LNCaP clone FGC (cell line): ENCODE measurements at places on chromosomes 13 and 19.

DNA sequence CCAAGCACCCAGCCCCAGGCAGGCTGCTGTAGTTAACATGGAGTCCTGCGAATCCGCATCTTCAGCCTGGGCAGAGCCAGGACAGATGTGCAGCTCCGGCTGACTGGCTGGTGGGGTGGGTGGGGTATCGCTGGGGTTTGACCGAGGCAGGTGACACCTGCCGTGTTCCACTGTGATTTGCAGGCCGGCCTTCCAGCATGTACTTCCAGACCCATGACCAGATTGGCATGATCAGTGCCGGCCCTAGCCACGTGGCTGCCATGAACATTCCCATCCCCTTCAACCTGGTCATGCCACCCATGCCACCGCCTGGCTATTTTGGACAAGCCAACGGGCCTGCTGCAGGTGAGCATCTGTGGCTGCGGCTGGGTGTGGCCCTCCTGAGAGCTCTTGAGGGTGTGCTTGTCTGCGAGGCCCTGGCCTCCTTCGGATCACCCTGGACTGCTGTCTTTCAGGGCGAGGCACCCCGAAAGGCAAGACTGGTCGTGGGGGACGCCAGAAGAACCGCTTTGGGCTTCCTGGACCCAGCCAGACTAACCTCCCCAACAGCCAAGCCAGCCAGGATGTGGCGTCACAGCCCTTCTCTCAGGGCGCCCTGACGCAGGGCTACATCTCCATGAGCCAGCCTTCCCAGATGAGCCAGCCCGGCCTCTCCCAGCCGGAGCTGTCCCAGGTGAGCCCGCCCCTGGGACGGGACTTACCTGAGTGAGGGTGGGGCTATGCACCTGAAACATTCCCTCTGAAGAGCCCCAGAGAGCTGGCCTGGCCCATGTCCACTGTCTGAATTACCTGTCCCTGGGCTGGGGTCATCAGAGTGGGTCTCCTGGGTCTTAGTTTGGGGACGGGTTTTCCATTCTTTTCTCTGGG is 30.6 kb downstream of the CERS1 start:
- DNase-seq = no peak

DNA sequence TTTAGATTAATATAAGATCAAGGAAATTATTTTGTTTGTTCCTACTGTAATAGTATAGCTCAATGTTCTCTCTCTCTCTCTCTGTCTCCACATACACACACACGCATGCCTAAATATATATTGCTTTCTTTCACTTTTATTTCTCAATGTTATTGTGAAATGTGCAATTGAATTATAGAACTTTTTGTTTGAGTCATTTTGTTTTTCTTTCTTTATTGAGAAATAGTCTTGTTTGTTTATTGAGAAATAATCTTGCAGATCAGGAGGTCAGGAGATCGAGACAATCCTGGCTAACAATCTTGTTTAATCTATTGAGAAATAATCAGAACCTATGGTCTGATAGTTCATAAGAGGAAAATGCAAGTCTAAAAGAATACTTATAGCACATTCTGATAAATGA is 1581.3 kb downstream of the EFNB2 start:
- no peak for DNase-seq

DNA sequence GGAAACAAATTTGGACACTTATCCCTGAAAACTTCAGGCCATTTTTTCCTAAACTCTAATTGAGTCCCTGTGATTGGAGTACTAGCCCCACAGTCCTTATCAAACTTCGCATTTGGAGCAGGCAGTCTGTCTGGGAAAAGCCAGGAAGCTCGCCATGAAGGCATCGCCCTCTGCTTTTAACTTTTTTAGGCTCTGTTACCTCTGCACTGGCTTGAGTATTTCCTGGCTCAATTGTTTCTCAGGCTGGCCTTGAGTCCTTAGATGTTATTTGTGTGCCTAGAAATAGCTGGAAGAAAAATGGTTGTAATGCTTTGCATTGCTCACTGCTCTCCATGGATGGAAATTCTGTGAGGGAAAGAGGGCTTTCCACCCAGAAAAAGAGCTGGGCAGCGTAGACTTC is 24.2 kb downstream of the ACTN4 start:
- no peak for DNase-seq

DNA sequence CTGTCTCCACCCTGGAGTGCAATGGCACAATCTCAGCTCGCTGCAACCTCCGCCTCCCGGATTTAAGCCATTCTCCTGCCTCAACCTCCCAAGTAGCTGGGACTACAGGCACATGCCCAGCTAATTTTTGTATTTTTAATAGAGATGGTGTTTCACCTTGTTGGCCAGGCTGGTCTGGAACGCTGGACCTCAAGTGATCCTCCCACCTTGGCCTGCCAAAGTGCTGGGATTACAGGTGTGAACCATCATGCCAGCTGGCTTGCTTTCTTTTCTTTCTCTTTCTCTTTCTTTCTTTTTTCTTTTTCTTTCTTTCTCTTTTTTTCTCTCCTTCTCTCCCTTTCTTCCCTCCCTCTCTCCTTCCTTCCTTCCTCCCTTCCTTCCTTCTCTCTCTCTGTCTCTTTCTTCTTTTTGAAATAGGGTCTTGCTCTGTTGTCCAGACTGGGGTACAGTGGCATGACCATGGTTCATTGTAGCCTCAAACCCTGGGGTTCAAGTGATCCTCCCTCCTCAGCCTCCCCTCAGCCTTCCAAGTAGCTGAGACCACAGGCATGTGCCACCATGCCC is 33.3 kb upstream of the NFIC start:
- no peak for DNase-seq

DNA sequence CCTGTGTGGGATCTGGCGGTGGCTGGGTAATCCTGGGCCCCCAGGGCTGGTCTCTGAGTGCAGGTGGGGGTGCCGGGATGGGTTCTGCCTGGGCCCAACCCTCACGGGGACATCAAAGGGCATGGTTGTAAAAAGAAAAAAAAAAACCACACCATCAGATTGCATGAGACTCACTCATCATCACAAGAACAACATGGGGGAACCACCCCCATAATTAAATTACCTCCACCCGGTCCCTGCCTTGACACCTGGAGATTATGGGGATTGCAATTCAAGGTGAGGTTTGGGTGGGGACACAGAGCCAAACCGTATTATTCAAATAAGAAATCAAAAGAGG is 14.3 kb downstream of the C1QTNF9 start:
- DNase-seq = no peak

DNA sequence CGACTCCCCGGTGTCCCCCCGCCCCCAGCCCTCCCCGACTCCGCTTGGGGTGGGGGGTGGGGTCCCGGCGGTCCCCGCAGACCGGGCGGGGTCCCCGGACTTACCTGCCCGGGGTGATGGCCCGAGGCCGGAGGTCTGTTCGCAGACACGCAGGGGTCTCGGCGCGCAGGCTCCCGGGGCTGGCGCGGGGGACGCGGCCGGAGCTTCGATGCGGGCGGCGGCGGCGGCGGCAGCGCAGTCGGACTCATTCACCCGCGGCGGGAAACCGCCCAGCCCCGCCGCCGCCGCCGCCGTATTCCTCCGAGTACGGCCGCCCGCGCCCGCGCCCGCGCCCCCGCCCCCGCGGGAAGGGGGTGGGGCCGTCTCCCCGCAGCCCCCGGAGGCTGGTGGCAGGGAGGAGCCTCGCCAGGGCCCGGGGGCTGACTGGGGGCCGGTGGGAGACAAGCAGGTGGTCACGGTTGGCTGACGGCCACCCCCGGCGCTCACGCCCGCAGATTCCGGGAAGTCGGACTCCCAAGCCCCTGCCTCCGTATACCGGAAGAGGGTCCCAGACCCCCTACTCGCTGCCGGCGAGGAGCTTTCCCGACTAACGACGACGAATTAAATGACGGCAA is at the start of gene C2CD4C:
TSS of gene C2CD4C (minus strand) at position 246 of the 614 bp plus-strand sequence. CDS start 786 bp downstream, outside the sequence.
- DNase-seq = no peak

DNA sequence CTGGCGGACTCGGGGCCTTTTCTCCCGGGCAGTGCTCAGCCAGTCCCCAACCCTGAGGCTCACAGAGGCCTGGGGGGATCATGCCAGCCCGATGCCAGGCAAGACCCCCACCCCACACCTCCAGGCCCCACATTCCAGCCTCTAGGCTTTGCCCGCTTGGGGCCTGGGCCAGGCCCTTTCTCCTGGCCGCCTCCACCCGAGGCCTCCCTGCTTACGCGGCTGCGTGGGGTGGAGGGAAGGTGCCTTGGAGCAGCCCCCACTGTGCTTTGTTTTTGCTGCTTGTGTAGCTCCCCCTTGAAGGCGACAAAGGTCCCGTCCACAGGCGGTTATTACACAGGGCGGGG is 38.4 kb downstream of the SMIM24 start:
- no peak for DNase-seq
